Activated CD4-positive, alpha-beta memory T cell treated with anti-CD3 and anti-CD28 coated beads for 36 hours (primary cell): ENCODE measurements at places on chromosomes 2 and 18.

DNA sequence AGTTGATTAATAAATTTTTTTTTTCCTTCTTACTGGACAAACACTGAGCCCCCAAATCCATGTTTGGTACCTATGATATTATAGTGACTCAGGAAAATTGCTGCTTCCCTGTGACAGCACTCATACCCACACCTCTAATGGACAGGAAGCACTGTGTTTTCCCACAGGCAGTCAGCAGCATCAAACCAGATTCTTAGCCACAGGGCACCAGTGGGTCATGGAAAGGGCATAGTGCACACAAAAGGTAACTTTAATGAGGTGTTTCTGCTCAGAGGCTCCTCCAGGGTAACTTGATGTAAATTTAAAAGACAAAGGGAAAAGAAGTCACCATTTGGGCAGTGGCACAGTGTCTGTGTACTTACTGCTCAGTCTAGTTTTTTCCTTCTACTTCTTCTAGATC lies 34.1 kb downstream of the SERPINB11 start:
- DNase-seq = no peak

DNA sequence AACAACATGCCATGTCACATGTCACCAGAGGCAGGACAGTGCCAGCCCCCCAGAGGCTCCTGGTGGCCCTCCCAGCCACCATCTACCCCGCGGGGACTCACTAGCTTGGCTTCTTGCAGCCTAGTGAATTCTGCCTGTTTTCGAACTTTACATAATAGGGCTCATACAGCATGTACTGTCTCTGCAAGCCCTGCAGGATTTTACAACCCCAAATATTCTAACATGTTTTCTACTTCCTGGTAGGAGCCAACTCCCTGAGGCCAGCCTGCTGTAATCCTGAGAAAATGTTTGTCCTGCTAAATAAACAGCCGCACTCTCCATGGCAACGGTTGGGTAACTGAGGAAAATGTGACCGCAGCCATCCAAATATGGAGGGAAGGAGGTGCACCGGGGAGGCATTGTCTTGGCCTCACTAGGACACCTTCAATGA lies 2.7 kb downstream of the PER2 start:
- DNase-seq = no peak

- DNase-seq = no peak
These were observed 4.4 kb downstream of the EVX2 start for GRCh38 chr2:176079285-176079830.

- no peak for DNase-seq
These were observed 125.8 kb upstream of the EFEMP1 start for GRCh38 chr2:56049233-56049845.

- DNase-seq = no peak
These were observed 123.0 kb upstream of the SETBP1 start for GRCh38 chr18:44557616-44558151.

GRCh38 chr2:212408524-212408923 lies 130.1 kb downstream of the ERBB4 start:
- DNase-seq = no peak

- DNase-seq = no peak
These were observed 2.8 kb downstream of the TMEM18 start for GRCh38 chr2:674321-674985.

- DNase-seq = no peak
These were observed 291.8 kb upstream of the LRATD1 start for GRCh38 chr2:14340703-14341102.

DNA sequence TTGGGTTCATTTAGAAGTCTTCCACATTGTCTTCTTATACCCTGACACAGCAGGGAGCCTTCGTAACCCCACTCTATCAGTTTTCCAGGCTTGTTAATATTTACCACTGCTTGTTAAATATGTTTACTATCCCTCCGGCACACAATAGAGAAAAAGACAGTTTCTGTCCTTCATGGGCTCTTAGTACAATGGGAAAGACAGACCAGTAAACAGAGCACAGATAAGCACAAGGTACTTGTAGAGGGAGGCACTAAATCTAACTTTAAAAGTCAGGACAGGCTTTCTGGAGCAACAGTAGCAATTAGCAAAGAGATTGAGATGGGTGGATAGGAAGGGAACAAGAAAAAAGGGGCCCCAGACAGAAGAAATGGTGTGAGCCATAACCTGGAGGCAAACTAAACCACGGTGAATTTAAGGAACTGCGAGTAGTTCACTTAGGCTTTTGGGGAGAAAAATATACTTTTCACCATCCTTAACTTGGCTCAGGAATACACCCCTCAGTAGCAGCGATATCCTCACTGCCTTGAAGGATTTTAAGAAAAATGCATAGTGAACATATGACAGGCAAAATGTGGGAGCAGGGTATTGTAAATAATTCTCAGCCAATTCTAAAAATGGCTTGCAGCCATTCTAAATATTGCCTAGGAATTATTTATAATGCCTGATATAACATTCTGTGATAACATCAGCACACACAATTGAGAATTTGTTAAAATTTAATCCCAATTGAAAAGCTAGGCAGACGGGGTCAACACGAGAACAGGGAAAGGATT lies 383.7 kb downstream of the CDH2 start:
- DNase-seq = no peak

DNA sequence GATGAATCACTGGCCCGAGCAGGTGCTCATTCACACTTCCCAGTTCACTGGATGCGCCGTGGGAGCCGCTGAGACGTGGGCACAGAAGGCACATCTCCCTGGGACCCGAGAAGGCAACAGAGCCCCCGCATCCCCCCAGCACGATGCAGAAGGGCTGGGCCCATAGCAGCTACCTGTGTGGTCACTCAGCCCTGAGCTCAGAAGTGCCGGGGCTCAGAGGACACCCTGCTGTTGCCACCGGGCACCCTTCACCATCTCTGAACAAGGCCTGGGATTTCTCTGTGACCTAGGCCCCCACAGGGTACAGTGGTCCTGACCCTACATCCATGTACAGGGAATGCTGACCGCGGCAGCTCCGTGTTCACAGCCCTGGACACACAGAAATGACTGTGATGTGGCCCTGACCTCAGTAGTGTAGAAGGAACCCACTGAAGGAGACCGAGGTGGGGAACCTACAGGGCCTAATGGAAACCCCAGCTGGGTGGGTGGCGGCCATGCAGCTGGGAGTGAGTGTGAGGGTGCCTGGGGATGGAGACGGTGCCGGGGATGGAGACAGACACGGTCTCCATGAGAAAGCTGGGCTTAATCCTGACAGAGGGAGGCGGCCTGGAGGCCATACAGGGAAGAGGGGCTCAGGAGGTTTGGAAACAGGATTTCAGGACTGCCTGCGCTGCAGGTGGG lies 111.9 kb upstream of the OTOS start:
- DNase-seq = no peak

DNA sequence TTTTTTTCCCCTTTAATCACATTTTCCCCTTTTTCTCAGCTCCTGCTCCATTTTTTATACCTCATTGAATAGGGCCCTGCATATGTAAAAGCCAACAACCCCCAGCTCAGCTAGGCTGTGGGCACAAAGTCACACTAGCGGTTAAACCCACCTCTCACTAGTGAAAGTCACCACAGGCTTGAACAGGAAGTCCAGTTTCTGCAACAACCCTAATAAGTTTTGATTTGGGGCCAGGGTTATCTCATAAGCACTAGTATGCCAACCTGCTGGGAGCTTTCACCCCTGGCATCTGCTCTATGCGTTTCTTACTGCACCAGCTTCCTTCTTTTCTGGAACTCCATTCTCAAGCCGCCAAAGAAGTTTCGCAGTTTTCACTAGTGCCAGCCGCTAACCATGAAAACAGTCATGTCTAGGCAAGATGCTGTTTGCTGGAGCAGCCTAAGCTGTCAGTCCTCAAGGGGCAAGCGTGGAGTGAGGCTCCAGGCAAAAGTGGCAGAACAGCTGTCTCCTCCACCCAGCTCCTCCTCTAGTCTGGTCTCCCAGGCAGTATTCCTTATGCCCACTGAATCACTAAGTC lies 197.0 kb upstream of the MEIS1 start:
- no peak for DNase-seq

- no peak for DNase-seq
These were observed 1815.6 kb upstream of the LRRTM1 start for GRCh38 chr2:82120115-82120514.

DNA sequence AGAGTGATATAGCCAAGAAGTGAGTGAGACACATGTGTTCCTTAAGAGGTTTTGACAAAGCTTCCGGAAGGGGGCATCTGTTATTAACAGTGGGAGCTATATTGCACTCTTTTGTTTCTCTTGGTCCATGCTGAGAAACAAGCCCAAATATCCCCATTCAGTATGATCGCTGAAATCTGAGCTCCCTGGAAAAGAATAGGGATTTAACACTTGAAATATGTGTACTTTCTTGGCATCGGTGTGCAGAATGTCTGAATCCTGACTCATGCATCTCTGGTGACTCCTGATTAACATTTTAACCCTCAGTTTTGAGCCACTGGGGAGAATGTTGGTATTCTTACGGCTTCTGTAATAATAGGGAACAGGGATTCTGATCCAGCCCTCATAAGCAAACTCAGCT lies 448.1 kb downstream of the TSN start:
- DNase-seq = no peak

GRCh38 chr2:187126247-187127005 lies 277.5 kb upstream of the ZSWIM2 start:
- no peak for DNase-seq

DNA sequence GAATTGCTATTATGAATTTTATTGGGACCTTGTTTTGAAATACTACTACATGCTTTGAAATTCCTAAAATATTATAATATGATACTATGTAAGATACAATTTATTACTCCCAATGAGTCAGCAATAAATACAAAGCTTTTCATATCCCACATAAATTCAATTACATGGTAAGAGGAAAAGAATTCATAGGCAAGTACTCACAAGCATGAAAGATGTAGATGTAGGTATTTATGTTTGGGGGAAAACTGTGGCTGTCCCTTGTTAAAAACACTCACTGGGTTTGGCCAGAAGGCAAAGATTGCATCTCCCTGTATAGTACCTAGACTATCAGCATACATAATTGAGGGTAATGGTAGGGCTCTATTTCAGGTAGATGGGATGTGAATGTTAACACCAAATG lies 90.4 kb downstream of the MBD2 start:
- DNase-seq = no peak

- no peak for DNase-seq
These were observed 274.3 kb upstream of the NRP2 start for GRCh38 chr2:205407984-205408383.

GRCh38 chr2:145431181-145431951 lies 911.4 kb upstream of the ZEB2 start:
- no peak for DNase-seq

- DNase-seq = no peak
These were observed 13.8 kb upstream of the SLC25A52 start for GRCh38 chr18:31774477-31774785.

- DNase-seq = no peak
These were observed 11.7 kb upstream of the MSH6 start for GRCh38 chr2:47771211-47771610.

DNA sequence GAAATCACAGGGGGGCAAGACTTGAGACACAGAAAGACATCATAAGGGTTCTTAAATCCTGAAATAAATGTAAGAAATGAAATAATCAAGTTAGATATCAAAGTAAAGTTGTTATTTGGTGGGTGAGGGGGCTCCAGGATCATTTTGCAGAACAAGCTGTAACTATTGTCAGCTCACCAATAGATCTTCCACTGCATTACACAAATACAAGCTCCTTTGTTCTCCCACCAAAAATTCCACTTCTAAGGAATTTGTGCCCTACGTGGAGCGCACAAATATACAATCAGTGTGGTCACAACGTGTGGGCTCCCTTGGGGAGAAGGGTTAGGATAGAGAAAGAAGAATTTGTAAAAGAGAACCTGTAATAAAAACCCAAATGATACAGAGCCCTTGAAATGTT lies 19.2 kb upstream of the GALNT5 start:
- no peak for DNase-seq

GRCh38 chr18:61972389-61973264 lies 79.8 kb upstream of the RNF152 start:
- no peak for DNase-seq

GRCh38 chr18:29496152-29496680 lies 1319.3 kb upstream of the CDH2 start:
- no peak for DNase-seq

GRCh38 chr18:66344227-66344626 lies 259.7 kb downstream of the CDH19 start:
- DNase-seq = no peak

GRCh38 chr18:13477147-13477683 lies 249.1 kb downstream of the FAM210A start:
- no peak for DNase-seq

GRCh38 chr2:233048569-233049193 lies 11.5 kb upstream of the INPP5D start:
- DNase-seq = no peak

DNA sequence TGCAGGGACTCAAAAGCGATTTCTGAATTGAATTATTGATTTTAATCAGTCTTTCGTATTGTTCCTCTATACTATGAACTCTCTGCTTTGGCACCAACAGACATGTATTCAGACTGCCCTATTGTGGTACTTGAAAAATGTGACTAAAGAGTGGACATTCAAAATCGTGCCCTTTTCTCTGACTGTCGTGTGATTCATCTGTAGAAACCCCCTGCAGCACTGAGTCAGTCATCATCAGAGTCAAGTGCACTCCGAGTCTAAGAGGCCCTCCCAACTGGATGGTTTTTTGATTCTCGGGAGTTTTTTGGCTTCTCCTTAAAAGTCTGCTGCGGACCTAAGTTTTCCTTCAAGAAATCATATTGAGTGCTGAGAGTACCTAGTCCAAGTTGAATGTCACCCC lies 96.4 kb upstream of the FOSL2 start:
- DNase-seq = no peak

DNA sequence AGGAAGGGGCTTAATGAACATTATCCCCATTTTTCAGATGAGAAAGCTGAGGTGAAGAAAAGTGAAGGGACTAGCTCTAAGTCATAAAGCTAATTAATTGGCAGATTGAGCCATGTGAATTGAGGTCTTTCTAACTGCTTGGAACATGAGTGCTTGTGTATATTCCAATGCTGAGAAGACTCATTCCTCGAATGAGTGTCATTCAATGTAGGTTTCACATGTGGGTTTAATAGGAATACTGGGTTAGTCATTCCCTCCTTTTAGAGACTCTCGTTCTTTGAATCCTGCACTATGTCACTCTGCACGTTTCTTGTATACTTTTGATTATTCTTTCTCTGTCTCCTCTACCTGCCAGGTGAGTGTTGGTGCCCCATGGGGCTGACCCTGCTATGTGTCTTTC lies 218.2 kb downstream of the HRH4 start:
- no peak for DNase-seq
